ENCODE measurements at places on chromosomes 1 and 21. TPM values are rescaled to one million over a fixed set of nuclear protein-coding genes. Genes with fewer than 3 reads are reported as not detected.
A peak's percentile ranks its signal among the peaks of the same experiment; 100 is the strongest.

DNA sequence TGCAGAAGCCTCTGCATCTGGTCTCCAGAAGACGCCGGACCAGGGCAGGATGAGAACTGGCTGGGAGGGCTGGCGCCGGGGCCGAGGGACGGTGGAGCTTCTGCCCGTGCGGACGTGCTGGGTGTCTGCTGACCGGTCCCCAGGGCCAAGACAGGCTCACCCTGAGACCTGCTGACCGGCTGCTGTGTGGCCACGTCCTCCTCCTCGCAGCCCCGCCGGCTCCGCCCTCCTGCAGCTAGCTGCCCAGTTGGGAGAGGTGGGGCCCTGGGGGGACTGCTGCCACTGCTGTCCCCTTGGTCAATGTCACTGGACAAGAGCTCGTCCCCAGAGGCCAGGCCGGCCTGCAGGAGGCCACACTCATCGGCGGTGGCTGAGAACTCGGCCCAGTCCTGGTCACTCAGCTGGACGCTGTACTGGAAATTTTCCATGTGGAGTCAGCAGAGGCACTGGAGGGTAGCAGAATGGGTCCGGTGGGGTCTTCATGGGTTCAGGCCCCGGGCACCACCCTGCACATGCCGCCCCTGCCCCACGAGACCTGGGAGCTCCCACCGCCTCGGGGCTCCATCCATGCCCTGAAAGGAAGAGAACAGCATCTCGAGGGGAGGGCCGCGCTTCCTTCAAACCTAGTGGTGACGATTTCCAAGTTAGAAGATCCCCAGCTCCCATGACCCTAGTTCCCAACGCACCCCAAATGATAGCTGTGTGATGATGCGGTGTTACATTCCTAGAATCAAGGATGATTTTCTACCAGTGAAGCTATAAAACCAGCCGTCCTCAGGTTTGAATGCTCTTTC lies 1.1 kb downstream of the PERM1 start:
- ATAC-seq, result no peak

- peak; percentile 23 for ATAC-seq
Measured at GRCh38 chr1:22930240-22930912, 42.3 kb downstream of the LACTBL1 start.

- ATAC-seq, result no peak
Measured at GRCh38 chr1:214282630-214283242, 1.8 kb downstream of the SMYD2 start.

GRCh38 chr1:41901551-41901950 lies 17.2 kb downstream of the HIVEP3 start:
- ATAC-seq, result no peak

GRCh38 chr1:41860771-41861170 lies 58.0 kb downstream of the HIVEP3 start:
- ATAC-seq, result no peak

DNA sequence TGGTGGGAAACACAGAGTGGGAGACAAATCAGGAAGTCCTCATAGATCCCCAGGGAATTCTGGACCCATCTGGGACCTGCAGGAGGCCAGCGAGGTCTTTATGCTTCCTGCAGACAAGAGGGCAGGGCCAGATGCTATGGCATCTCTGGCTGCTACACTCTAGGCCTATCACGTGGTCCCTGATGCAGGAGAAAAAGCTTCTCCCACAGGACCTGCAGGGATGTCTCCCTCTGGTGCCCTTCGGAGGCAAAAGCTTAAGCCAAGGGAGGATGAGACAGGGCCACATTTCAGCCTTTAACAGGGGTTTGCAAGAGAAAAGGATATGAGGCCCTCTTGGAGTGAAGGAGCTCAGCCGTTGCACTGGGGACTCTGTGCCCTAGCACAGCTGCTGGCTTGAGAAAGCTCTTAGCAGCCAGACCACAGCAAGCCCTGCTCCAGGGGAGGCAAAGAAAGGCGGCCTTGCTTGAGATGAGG lies 243.0 kb downstream of the C1orf94 start:
- ATAC-seq, result no peak

- no peak for ATAC-seq
Measured at GRCh38 chr1:8742022-8742924, 75.2 kb downstream of the RERE start.

DNA sequence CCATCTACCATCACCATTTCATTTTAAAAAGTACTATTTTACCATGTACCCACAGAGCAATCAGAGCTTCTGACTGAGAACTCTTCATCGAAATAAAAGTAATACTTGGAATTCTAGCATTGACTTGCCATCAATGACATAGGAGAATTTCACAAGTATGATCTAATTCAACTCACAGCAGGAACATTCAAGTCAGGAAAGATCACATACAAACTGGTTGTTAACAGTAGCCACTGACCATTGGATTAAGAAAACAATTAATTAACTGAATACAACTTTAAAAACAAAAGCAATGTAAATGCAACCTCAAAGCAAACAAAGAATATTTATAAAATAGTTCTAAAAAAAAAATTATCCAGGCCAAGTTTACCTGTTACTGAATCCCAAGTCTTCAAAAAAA lies 18.8 kb downstream of the RNF115 start:
- no peak for ATAC-seq

- ATAC-seq, result no peak
Measured at GRCh38 chr1:11301601-11302000, 28.6 kb downstream of the UBIAD1 start.

Gene LCE1C
- total RNA-seq, result not detected

Gene COL9A2
- total RNA-seq, result 7.5 TPM

Gene AMPD2
- total RNA-seq, result 135 TPM

Gene PPIH
- 101 TPM for total RNA-seq

Gene CD1E
- not detected for total RNA-seq

Gene PLD5
- total RNA-seq, result not detected

Measured in activated T-helper 17 cell treated with anti-CD3 and anti-CD28 coated beads, Interleukin-2, amount 50 U/mL, for 72 hours (primary cell).